ENCODE measurements at places on chromosomes 2 and 18.

DNA sequence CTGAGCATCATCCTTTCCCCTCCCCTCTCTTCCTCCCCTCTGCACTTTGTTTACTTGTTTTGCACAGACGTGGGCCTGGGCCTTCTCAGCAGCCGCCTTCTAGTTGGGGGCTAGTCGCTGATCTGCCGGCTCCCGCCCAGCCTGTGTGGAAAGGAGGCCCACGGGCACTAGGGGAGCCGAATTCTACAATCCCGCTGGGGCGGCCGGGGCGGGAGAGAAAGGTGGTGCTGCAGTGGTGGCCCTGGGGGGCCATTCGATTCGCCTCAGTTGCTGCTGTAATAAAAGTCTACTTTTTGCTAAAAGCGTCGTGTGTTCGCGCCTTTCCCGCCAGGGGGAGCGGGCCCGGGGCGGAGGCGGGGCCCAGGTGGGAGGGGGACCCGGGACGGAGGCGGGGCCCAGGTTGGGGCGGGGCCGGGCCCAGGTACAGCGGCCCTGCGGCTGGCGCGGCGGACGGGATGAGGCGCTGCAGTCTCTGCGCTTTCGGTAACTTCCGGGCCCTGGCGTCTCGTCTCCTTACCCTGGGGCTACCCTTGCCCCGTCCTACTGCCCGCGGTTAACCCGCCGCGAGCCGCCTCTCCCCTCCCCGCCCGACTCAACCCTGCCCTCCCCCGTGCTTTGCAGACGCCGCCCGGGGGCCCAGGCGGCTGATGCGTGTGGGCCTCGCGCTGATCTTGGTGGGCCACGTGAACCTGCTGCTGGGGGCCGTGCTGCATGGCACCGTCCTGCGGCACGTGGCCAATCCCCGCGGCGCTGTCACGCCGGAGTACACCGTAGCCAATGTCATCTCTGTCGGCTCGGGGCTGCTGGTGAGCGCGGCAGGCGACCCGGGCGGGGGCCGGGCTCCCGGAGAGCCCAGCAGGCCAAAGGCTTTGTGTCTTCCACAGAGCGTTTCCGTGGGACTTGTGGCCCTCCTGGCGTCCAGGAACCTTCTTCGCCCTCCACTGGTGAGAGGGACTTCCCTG lies at the start of gene KRTCAP3:
Gene KRTCAP3 (plus strand): TSS at position 424 of the 962 bp plus-strand sequence. CDS start 32 bp downstream, at position 456.
- DNase-seq, result no peak

- DNase-seq, result peak; percentile 91
These were observed 47.0 kb downstream of the SERTAD2 start for GRCh38 chr2:64606479-64607363.

DNA sequence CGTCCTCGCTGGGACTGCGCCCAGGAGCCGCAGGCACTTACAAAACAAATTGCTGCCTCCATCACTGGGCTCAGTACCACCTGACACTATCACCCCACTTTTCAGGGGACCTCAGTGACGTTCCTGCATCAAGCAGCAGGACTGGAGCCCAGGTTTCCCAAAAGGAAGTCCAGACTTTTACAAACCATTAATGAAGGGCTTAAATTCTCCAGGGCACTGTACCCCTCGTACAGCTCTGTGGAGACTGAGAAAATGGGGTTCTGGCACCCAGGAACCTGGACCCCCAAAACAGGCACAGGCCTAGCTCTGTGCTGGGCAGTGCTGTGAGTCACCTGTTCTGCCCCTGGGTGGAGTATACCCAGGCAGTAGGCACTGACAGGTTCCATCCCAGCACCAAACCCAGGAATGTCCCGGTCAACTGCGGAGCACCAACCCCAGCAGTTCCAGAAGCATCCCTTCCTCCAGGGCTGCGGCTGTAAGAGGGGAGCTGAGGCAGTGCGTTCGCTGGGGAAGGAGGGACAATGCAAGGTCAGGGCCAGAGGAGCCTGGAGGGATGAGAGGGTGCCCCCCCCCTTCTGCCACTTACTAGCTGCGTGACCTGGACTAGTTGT lies 24.6 kb upstream of the NOTO start:
- DNase-seq, result no peak

- DNase-seq, result no peak
These were observed 66.6 kb upstream of the STAM2 start for GRCh38 chr2:152241948-152242729.

- no peak for DNase-seq
These were observed 3.6 kb downstream of the GPC1 start for GRCh38 chr2:240438810-240439697.

- no peak for DNase-seq
These were observed 81.9 kb upstream of the TMEM178A start for GRCh38 chr2:39583781-39584180.

DNA sequence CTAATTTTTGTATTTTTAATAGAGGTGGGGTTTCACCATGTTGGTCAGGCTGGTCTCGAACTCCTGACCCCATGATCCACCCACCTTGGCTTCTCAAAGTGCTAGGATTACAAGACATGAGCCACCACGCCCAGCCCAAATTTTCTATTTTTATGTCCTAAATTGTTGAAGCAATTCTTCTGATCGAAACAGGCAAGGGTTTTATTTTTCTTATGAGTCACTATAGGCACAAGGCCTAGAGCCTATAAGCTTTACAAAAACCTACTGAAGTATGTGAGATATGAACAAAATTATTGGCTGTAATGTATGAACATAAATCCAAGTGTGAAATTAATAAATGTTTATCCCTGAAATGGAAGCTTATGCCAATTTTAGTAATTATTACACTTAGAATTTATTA lies 464.2 kb upstream of the NRP2 start:
- DNase-seq, result no peak

GRCh38 chr2:193774166-193774565 lies 1579.4 kb upstream of the TMEFF2 start:
- peak; percentile 52 for DNase-seq

DNA sequence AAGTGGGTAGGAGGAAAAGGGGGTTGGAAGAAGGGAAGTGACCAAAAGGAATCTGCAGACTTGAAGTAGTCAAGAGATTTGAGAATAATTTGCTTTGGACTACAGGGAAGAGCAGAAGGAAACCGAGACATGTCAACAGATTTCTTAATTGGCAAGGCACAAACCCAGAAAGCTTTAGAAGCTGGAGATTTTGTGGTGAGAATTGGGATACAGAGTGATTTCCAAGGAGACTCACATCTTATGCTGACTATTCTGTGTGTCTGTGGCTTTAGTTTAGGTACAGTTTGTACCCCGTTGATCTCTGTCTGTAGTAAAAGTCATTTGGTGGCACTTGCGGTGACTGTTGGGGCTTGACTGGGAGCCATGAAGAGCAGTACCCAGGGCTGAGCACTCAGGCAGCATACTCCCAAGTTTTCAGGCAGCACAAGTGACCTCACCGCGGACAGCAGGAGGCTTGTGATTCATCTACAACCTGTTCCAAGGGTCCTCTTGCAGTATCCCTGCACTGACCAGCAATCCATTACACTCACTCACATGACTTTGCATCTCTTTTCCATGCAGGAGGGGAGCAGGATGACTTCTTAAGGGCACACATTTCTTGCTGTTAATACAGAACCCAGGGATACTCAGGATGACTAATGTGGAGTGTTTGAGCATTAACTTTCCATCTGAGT lies 97.1 kb upstream of the TNP1 start:
- DNase-seq, result no peak

- DNase-seq, result no peak
These were observed 104.4 kb downstream of the NOL4 start for GRCh38 chr18:34120294-34120693.

- DNase-seq, result no peak
These were observed 121.4 kb upstream of the COL5A2 start for GRCh38 chr2:189300916-189301315.

GRCh38 chr2:201257381-201257955 lies 2.9 kb upstream of the CASP8 start:
- peak; percentile 77 for DNase-seq

DNA sequence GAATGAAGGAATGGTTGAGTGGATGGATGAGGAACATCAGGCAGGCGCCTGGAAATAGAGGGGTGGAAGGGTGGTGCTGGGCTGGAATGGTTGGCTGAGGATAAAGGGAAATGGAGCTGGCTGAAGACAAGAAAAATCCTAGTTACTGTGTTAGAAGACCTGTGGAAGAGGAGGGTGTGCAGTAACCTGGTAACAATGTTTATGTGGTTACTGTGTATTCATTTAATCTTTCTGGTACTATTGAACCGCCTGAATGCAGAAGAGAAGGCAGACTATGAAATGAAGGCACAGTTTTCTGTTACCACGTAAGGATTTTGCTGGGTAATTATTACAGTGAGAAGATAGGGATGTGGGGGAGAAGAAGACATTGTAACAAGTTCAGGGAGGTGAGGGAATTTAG lies 110.3 kb upstream of the MGAT5 start:
- DNase-seq, result no peak

GRCh38 chr2:216648105-216648504 lies 14.9 kb downstream of the IGFBP2 start:
- DNase-seq, result no peak

GRCh38 chr2:202299712-202300111 lies 34.1 kb downstream of the NOP58 start:
- no peak for DNase-seq

GRCh38 chr2:47751856-47752414 lies 31.0 kb upstream of the MSH6 start:
- no peak for DNase-seq

GRCh38 chr2:42223067-42223854 lies 54.1 kb downstream of the EML4 start:
- DNase-seq, result no peak

DNA sequence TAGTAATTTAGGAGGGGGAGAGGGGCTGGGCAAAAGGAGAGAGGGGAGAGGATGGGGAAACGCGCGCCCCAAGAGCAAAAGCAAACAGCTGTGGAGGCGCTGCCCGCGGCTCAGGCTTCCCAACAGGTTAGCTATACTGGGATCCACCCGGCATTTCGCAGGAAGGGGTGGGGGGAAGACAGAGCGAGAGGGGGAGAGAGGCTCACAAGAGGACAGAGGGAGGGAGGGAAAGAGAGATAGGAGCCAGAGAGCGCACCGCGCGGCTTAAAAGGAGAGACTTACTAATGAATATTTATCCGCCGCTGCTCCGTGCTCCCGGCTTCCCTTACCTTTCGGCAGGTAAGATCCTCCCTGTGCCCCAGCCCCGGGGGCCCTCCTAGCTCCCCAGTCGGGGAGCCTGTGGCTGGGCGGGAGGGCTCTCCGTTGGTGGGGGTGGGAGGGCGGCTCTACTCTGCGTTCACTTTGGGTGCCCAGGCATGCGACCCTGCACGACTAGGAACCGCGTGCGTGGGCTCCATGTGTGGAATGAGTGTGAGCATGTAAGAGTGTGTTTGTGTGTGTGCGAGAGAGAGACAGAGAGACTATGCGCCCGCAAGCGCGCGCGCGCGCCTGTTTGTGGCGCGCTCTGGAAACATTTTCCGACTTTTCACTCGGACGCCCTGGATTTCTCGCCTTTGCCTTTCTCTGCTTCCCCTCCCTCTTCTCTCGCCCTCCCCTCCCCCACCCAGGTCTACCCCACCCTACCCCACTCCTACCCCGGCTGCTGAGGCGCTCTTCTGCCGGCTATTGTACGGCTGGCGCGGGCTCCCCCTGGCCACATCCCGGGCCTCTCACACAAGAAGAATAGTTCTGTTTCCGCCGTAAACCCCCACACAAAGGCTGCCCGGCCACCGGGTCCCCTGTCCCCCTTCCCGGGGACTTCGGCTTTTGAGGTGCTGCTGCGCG lies 7.2 kb upstream of the SIX3 start:
- no peak for DNase-seq

DNA sequence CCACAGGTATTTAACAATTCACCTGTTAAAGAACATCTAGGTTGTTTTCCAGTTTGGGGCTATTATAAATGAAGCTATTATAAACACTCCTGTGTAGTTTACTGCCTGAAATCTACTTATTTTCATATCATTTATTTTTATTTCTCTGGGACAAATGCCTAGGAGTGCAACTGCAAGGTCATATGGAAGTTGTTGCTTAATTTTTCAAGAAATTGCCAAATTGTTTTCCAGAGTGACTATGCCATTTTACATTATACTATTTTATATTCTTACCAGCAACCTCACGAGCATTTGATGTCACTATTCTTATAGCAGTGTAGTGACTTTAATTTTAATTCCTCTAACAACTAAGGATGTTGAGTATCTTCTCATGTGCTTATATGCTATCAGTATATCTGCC lies 298.4 kb downstream of the EXOC6B start:
- DNase-seq, result no peak

GRCh38 chr2:239380831-239381708 lies 19.8 kb downstream of the HDAC4 start:
- peak; percentile 73 for DNase-seq

DNA sequence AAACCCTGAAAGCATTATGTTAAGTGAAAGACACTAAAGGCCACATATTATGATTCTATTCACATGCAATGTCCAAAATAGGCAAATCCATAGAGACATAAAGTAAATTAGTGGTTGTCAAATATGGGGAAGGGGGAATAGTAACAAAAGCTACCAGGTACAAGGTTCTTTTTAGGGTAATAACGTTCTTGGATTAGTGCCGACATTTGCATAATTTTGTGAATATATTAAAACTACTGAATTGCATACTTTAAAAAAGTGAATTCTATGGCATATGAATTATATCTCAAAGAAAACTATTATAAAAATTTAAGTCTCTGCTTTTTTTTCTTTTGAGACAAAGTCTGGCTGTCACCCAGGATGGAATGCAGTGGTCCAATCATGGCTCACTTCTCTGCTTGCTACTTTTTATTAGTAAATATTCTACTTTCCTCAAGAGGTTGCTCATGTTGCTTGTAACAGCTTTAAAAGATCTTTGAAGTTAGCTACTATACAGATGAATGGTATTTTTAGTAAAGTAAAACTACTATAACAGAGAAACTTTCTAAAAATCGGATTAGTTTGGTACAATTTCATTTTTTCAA lies 2.5 kb downstream of the SESTD1 start:
- no peak for DNase-seq

DNA sequence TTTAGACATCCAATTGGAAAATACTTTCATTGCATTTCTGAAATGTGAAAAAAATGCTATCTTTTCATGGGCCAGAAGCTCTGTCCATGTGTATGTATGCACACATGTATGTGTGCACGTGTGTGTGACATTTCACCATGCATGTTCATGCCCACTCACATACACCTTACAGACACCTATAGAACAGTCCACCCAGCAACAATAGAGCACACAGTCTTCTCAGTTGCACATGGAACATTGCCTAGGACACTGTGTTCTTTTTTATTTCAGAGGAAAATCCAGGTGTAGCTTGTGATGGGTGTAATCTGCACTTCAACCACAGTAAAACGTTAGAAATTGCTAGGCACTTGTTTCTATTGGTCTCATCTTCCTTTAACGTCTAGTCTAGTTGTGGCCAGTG lies 114.8 kb upstream of the RGPD4 start:
- no peak for DNase-seq

DNA sequence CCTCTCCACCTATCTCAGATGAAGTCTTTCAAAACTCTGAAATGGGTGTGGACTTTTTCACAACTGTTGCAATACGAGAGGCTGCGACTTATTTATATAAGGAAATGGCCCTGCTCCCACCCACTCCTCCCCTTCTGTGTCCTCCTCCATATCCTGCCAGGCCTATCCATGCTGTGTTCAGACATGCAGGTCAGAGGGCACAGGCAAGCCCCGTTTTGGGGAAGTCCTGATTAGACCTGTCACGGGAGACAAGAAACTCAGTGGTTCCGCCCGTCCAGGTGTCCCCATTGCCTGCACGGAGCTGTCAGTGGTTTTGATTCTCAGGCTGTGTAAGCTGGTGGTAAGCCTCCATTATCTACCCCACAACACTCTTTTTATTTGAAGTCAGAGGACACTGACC lies 99.6 kb upstream of the MGAT5 start:
- DNase-seq, result peak; percentile 92

Measured in inflammatory macrophage (primary cell).